ENCODE measurements at places on chromosomes 5 and 9.

- no peak for DNase-seq
Measured at GRCh38 chr5:54985301-54986268, at the start of gene ESM1. Gene ESM1 (minus strand): TSS chr5:54985593. CDS start chr5:54985517, 76 bp downstream.

DNA sequence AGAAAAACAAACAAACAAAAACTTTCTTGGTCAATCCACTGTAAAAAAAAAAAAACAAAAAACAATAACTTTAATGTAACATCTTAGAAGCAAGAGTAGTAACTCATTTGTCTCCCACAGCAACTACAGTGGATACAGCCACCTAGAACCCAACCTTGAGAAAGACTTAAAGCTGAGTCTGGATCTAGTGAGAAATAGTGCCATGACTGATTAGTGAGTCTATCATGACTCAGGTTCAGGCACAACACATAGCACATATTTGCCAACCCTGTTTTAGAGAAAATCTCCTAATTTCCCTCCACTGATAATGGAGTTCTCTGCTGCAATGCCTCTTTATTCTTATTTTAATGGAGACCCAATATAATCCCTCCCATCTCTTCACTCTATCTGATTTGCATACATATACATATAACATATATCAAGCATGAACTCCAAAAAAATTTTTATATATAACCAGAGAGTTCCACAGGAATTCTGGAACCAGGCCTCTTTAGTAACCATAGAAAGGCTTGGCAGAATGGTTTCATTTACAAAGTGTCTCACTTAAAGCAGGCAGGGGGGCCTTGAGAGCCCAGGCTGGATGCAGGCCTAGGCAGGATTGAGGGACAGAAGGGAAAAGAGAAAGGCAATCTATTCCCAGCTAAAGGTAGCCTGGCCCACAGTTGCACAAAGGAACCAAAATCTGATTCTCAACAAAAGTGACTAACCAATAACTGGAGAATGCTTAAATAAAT, 11.9 kb upstream of the NR4A3 start:
- no peak for DNase-seq

- DNase-seq: no peak
Measured at GRCh38 chr5:127870914-127871313, 167.7 kb downstream of the CCDC192 start.

GRCh38 chr5:169162407-169162806, 138.5 kb downstream of the SLIT3 start:
- no peak for DNase-seq

- no peak for DNase-seq
Measured at GRCh38 chr5:16894236-16895057, 41.6 kb downstream of the MYO10 start.

GRCh38 chr5:127976991-127977717, 106.4 kb upstream of the SLC12A2 start:
- DNase-seq: no peak

- peak; percentile 38 for DNase-seq
Measured at GRCh38 chr5:107154593-107154992, 516.1 kb downstream of the EFNA5 start.

- no peak for DNase-seq
Measured at GRCh38 chr5:42109006-42109572, 184.0 kb downstream of the FBXO4 start.

DNA sequence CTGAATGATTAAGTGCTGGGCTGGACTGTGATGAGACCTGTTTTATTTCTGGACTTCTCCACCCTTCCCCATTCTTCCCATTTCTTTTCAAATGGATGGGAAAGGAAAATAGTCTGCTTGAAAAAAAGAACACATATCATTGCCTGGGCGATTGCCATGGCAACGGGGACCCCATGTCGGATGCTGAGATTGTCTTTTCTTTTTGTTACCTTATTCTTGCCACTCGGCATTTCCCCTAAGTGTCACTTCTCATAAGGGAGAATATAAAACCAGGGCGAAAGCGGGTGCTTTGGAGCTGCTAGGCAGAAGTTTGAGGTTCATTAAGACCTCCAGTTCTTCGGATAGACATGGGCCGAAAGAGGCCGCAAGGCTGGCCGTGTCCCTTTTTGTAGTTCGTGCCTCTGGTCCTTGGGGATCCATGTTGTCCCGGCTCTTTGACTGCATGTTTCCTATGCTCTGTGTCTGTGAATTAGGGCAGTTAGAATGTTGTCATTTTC, 763 bp downstream of the FGD3 start:
- no peak for DNase-seq

- DNase-seq: no peak
Measured at GRCh38 chr9:109828254-109828653, 48.3 kb downstream of the PALM2AKAP2 start.

GRCh38 chr5:96952974-96953730, 17.3 kb downstream of the LNPEP start:
- no peak for DNase-seq

- DNase-seq: no peak
Measured at GRCh38 chr5:129716235-129716634, 31.7 kb upstream of the MINAR2 start.

DNA sequence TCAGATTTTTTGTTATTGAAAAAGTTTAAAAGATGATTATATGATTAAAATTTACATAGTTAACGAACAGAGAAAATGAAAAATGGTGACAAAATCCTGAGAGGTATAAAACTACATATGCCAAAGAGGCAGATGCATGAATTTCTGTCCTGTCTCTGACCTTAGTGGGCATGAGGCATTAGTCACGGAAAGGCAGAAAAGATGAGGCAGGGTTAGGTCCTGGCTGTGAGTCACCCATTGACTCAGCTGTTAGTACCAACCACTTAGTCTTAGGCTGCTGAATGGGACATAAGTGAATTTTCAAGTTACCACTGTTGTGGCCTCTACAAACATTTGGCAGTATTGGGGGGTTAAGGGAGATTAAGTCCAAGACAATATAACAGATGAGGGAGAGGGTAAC, 33.1 kb downstream of the RASA1 start:
- DNase-seq: no peak

GRCh38 chr5:148915224-148915817, 88.9 kb downstream of the ADRB2 start:
- DNase-seq: no peak

GRCh38 chr9:99624499-99625233, 197.0 kb upstream of the NR4A3 start:
- DNase-seq: no peak

- no peak for DNase-seq
Measured at GRCh38 chr5:179868541-179868940, 9.9 kb upstream of the MRNIP start.

- DNase-seq: no peak
Measured at GRCh38 chr9:98870782-98871557, 63.5 kb downstream of the GALNT12 start.

- no peak for DNase-seq
Measured at GRCh38 chr9:134419684-134420076, 93.4 kb downstream of the RXRA start.

DNA sequence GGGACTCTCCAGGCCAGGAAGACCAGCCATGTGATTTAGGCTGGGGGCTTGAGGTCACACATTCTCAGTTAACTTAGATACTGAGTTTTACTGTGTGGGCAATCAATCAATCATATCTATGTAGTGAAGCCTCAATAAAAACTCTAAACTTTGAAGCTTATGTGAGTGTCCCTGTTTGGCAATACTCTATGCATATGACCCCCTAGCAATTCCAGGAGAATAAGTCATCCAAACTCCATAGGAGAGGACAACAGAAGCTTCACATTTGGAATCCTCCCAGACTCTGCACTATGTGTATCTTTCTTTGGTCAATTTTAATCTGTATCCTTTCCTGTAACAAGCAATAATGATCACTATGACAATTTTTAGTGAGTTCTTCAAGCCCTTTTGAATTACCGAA, 216.8 kb upstream of the RGMB start:
- DNase-seq: no peak

GRCh38 chr5:68140763-68141162, 74.8 kb upstream of the PIK3R1 start:
- DNase-seq: no peak

GRCh38 chr9:86721226-86721781, 226.0 kb downstream of the GAS1 start:
- DNase-seq: no peak

DNA sequence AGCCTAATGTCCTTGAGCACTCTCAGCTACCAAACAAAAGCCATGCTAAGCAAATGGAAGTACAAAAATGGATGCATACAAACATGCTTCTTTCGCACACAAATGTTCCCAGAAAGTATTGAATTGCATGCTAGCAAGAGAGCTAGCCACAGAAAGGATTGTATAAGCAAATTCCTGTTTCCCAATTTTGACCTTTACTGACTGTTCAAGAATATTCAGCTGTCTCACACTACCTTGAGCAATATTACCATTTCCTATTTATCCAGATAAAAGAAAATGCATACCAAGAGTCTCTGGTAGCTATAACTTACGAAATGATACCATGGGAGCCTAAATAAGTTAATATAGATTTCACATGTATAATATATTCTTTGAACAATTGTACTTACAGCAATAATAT, 264.6 kb downstream of the TMEM167A start:
- no peak for DNase-seq

DNA sequence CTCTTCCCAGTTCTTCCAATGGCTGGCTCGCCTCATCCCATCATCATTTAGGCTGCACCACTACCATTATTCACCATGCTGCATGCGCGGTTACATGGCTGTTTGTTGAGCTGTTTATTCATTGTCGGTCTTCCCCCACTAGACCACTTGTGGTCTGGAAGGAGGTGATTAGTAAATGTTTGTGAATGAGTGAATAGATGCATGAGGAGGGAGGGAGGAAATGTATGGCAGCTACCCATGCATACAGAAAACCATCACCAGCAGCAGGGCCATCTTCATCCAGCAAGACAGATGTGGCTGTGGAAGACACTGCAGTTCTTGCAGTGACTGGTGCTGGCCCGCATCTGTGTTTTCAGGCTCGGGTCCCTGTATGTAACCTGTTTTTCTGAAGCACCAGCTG, 113.3 kb upstream of the SAP30L start:
- no peak for DNase-seq

- DNase-seq: no peak
Measured at GRCh38 chr5:4862500-4862899, 277.6 kb upstream of the ADAMTS16 start.

- DNase-seq: no peak
Measured at GRCh38 chr9:93587284-93587650, 10.9 kb downstream of the PHF2 start.

DNA sequence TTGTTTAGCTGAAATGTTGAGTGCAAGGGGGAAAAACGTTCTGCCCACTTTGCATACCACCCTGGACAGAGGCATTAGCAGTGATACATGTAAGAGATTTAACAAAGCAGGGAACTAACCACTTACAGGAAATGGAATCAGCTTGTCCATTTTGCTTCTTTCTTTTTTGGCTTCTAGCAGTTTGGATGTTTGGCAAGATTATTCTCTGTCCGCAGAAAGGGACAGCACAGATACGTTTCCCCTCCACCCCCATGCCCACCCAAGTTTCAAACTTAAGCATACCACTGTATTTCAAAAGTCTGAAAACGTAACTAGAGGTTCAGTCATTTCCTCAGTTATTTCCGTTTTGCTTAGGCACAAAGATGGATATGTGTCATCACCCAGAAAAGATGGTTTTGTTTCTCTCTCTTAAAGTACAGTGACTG, 118.4 kb downstream of the GDNF start:
- no peak for DNase-seq

GRCh38 chr9:111948951-111949350, 52.3 kb downstream of the UGCG start:
- no peak for DNase-seq

DNA sequence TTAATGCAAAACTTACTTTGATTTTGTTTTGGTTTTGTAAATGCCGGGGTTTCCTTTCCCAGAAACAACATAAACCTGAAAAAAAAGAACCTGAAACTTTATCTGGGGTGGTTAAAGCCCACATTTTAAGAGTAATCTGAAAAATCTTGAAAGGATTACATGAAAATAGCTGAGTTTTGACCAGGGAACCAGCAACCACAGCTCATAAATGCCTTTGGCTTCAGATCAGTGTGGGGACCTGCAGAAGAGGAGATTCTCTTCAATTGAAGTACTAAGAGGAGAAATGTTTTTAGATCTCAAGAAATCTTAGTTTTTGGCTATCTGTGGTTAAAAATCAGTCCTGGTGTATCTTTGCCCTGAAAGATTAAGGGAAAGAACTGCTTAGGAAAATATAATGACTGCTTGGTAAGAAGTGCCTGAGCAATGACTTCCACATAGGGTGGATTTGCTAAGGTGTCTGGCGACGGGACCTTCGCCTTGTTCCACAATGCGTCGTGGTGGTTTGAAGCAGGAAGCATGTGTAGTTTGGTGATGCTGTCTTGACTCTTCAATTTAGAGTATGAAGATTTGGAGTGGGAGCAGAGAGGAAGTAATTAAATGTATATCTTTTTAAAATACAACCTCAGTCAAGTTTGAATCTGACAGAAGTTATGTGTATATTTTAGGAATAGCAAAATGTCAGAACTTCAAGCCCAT, 186.5 kb downstream of the MAN2A1 start:
- DNase-seq: no peak

GRCh38 chr9:90097237-90097636, 492.4 kb downstream of the GADD45G start:
- DNase-seq: no peak

DNA sequence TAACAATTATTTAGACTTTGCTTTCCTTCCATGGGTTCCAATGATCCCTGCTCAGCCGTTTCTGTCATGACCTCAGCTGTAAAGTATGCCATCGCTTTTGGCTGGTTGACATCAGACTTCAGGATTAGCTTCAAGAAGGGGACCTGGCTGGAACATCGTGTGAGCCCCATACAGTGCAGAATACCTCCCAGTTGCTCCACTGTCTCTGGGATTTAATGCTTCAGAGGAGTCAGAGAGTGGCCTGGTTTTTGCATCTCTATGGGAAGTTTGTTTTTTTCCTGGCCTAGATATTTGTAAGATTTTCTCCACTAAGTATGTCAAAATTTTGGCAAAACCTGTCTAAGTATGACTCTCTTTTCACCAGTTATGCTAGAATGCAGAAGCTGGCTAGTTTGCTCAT, 216.9 kb downstream of the GABBR2 start:
- no peak for DNase-seq

DNA sequence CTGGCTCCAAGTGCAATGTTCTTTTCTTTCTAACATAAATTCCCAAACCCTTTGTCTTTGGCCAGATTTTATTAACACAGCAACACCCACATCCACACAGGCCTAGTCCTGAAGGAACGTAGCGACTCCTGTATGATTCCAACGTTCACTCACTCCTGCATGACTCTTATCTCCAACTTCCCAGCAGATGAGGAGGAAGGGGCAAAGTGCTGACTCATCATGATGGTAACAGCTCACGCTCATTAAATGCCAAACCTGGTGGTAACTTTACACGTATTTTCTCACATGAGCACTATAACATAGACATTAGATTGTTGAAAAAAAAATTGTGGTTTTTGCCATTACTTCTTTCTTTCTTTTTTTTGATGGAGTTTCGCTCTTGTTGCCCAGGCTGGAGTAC, 1349.5 kb downstream of the EFNA5 start:
- no peak for DNase-seq

Measured in occipital lobe (tissue), 3 donors.